ENCODE measurements at places on chromosomes 2 and 18. TPM values are rescaled to one million over a fixed set of nuclear protein-coding genes. Genes with fewer than 3 reads are reported as not detected.

GRCh38 chr18:27860011-27860410, 316.9 kb downstream of the CDH2 start:
- no peak for DNase-seq

DNA sequence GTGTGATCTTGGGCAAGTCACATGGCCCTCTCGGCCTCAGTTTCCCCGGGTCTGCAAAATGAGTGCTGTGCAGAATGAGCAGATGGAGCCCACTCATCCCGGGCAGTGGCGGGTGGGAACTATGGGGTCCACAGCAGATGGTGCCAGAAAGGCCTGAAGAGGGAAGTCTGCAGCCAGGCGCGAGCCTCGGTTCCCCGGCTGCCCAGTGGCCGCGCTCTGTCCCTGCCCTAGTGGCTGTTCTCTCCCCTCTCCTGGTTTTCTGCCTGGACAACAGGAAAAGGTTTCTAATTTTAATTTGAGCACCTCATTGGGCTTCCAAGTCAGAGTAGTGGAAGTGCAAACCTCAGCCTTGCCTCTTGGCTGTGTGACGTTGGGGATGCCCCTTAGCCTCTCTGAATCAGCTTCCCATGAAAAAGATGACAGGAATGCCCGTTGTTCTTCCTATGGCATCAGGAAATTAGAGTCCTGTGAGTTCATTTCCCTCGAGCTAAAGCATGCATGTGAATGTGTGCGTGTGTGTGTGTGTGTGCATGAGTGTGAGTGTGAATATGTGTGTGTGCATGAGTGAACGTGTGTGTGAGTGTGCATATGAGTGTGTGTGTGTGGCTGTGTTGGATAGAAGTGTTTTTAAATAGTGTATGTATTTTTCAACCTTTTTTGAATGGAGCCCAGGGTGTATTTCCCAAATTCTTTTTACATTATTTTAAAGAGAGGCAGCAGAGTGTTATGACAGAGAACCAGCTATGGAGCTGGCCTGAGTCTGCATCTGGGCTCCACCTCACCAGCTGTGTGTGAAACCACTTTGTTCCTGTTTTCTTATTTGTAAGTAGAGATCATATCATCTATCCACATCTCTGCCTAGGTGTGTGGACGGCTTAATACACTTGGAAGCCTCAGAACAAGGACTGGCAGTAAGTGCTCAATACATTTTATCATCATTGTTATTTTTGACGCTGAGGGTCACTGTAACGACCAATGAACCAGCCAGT, 41.3 kb downstream of the RRM2 start:
- no peak for DNase-seq

GRCh38 chr2:7098816-7099215, 181.6 kb downstream of the RNF144A start:
- DNase-seq = no peak

GRCh38 chr2:205129531-205129930, 552.8 kb upstream of the NRP2 start:
- no peak for DNase-seq

GRCh38 chr18:79377187-79377891, 18.4 kb upstream of the NFATC1 start:
- no peak for DNase-seq

- no peak for DNase-seq
Observed at GRCh38 chr2:210971431-210971830, 415.0 kb downstream of the CPS1 start.

Gene AP1S3
- polyA plus RNA-seq = 12.5 TPM

- no peak for DNase-seq
Observed at GRCh38 chr18:6001867-6002266, 106.5 kb upstream of the TMEM200C start.
